RPMI7951 (cell line): ENCODE measurements at places on chromosomes 11 and 22.

- no peak for DNase-seq
These were observed 15.1 kb downstream of the GDPD5 start for GRCh38 chr11:75510723-75511019.

DNA sequence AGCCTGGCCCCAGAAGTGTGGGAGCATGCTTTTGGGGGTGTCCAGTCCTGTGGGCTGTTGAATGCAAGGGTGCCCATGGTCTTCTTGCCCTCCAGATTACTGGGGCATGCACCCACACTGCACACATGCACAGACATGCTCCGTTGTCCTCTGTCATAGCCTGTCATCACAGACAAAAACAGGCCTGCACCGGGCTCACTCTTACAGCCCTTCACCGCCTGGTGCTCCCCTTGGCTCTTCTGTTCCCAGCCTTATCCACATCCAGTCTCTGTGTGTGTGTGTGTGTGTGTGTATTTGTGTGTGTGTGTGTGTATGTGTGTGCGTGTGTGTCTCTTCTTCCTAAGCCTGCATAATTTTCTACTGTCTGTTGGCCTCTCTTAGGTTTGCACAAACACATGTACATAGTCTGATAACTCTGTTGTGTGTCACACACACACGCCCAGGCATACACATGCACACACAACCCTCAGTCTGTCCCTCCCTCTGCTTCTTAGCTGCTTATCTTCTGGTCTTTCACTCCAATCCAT is 23.4 kb upstream of the NECTIN1 start:
- no peak for DNase-seq

DNA sequence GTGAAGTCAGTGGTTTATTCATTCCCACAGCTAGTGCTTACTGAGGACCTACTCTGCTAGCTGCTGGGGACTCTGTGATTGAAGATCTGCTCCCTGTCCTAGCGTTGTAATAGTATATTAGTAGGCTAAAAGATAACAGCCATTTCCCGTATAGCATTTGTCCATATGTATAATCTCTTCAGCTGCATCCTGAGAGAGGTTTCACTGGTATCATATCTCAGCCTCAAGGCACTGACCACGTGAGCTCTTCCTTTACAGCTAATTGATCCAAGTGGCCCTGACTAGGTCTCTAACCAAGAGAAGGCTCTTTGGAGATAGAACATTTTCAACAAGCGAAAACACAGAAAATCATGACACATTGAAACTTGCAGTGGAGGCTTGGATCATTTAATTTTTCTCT is 110.2 kb downstream of the APIP start:
- no peak for DNase-seq

- DNase-seq, result no peak
These were observed 947.7 kb upstream of the TENM4 start for GRCh38 chr11:80388536-80388935.

DNA sequence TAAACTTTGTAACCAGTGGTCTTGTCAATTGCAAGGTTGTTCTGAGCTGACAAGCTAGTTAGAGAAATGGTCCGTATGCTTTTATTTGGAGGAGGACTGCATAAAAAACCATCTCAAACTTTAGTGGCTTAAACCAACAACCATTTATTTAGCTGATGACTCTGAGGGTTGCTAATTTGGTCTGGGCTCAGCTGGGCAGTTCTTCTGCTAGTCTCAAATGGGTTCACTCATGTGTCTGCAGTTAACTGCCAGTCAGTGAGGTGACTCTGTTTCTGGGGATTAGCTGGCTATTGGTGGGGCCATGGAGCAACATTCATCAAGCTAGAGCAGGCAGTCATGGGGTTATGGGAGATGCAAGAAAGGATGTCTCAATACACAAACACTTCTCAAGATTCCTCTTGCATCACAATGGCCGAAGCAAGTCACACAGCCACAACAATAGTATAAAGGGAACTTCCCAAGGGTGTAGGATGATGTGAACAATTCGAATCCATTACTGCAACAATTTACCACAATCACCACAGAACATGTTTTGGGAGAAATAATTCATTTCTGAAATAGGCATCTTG is 521.9 kb downstream of the INSC start:
- no peak for DNase-seq

DNA sequence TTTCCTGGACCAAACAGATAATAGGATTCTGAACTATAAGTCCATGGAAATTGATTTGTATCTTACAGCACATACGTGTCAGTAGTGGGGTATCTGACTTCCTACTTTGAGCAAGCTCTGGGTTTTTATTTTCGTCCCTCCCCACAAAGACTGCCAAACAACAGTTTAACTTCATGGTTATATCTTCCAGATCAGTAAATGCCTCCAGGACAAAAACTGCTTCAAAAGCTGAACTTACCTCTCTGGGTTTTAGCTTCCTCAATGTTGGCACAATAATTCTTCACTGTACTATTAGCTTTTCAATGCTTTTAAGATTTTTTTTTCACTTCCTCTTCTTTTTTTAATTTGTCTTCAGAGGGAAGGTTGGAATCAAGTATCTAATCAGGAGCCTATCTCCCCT is 4.2 kb upstream of the DPF2 start:
- peak; percentile 47 for DNase-seq

DNA sequence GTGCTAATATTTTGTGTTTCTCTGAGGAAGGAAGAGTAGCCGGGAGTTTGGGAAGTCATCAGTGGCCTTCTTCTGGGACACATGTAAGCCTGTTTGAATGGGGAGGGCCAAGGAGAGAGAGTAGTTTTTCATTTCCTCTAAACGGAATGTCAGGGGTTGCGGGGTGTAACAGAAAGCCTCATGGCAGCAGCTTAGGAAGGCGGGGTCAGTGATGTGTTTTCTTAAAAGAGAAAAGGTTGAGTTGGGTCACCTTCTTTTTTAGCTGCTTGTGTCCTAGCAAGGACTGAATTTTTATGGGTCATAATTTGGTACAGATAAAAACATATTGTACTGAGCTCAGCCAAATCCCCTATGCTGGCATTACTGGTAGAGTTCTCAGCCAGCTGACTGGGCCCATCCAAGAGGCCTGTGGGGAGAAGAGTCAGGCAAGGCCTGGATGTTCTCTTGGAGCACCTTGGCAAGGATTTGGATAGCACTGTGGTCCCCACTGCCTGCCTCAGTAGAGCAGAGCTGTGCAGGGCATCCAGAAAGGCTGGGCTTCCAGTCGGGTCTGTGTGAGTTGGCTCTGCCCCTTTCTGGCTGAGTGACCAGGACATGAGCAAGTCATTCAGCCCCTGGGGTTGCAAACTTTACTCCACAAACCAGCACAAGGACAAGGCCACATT is 29.4 kb upstream of the NAV2 start:
- peak; percentile 19 for DNase-seq
